ENCODE measurements at places on chromosomes 1 and 21. TPM values are rescaled to one million over a fixed set of nuclear protein-coding genes. Genes with fewer than 3 reads are reported as not detected.

DNA sequence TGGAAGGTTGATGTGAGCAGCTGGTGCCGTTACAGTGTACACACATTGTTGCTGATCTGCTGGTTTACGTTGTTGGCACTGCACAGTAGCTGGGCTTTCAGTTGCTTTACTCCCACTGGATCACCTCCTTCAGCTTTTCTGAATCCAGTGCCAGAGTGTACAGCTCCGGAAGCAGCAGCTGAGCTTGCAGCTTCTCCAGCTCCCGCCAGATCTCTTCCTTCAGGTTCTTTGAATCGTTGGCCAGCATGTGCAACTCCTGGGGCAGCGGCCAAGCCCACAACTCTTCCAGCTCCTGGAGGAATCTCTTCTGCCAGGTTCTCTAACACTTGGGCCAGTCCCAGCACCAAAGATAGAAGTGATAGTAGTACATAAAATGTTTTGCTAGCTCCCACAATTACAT, 149.7 kb upstream of the RRP15 start:
- H3K4me3 ChIP-seq = no peak overlapping the region
- no peaks in the 10 kb centered on the region for H3K27me3 ChIP-seq
- no peak for DNase-seq
- H3K36me3 ChIP-seq = peaks cover 4% of the 10 kb centered on the region
- H3K27ac ChIP-seq = no peak overlapping the region

- H3K4me1 ChIP-seq = peaks cover 8% of the 10 kb centered on the region
- no peak for DNase-seq
- H3K27ac ChIP-seq = no peak overlapping the region
- H3K36me3 ChIP-seq = no peaks in the 10 kb centered on the region
- no peak overlapping the region for H3K4me3 ChIP-seq
Measured at GRCh38 chr21:45639206-45640000, 4.1 kb upstream of the PCBP3 start.

- H3K27me3 ChIP-seq = no peaks in the 10 kb centered on the region
- no peak for DNase-seq
- peak overlapping the region; percentile 77 for H3K4me3 ChIP-seq
- H3K27ac ChIP-seq = peak overlapping the region; percentile 79
Measured at GRCh38 chr1:42786097-42786496, 1.3 kb downstream of the TMEM269 start.

- peak within 1 kb of the TSS; percentile 94 for H3K4me3 ChIP-seq
- peak within 1 kb of the TSS; percentile 90 for H3K27ac ChIP-seq
- no peaks in the 10 kb centered on the region for H3K36me3 ChIP-seq
Measured at GRCh38 chr21:42218836-42219605, at the start of gene ABCG1. ABCG1 (plus strand) TSS chr21:42219140; CDS start chr21:42219263, 123 bp downstream.

- no peaks in the 10 kb centered on the region for H3K36me3 ChIP-seq
- no peak for DNase-seq
- H3K4me1 ChIP-seq = peaks cover 42% of the 10 kb centered on the region
- peaks cover 7% of the 10 kb centered on the region for H3K27me3 ChIP-seq
Measured at GRCh38 chr1:37692834-37693175, 489 bp downstream of the CDCA8 start.

- H3K27me3 ChIP-seq = no peaks in the 10 kb centered on the region
- H3K4me1 ChIP-seq = no peaks in the 10 kb centered on the region
- no peak for DNase-seq
- H3K27ac ChIP-seq = no peak overlapping the region
- no peak overlapping the region for H3K4me3 ChIP-seq
Measured at GRCh38 chr1:177448036-177448615, 277.4 kb downstream of the BRINP2 start.

DNA sequence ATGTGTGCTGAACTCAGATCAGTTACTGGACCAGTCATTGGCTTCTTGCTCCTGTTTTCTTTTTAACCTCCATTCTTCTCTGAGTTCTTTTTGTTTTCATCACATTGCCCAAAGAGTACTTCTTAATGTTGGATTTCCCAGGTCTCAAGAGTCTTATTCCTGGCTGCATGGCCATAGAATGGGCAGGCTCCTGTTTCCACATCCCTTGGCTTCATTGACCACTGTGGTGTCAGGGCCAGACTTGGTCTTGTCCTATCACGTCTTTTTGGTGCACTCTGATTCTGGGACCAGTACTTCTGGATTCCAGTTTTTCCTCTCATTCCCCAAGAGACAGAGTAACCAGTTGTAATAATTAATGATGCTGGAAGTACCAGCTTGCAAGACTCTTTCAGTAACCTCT, 41.8 kb downstream of the MRPS6 start:
- no peaks in the 10 kb centered on the region for H3K36me3 ChIP-seq
- DNase-seq = no peak
- peaks cover 53% of the 10 kb centered on the region for H3K4me1 ChIP-seq
- H3K27ac ChIP-seq = no peak overlapping the region

- no peak for DNase-seq
- H3K4me1 ChIP-seq = no peaks in the 10 kb centered on the region
Measured at GRCh38 chr1:42427240-42427639, 28.6 kb downstream of the ZMYND12 start.

DNA sequence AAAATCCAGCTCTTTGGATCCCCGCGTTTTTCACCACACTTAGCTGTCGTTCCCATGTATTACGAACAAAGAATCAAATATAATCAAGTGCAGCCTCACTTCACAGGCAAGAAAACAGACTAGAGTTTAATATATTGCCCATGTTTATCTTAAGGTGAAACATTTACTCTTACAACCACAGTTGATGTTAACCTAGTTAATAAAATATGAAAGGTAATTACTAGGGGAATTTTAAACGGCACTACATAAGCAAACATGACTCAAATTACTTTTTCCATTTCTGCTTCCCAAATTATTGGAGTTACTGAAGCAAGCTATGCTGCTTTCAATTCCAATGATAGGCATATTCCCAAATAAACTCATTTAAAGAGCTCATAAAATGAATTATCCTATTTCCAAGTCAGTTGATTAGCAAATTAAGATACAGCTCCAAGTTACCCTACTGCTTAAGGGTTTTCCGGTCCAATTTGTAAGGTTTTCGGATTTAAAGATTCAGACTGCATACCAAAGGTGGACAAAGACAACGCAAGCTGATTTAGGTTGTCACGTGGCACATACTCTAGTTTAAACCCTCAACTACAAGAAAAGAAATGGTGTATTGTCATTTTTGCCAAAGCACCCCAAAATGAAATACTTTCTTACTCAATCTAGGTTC, 5.9 kb downstream of the COX20 start:
- H3K4me1 ChIP-seq = peaks cover 77% of the 10 kb centered on the region
- peaks cover 8% of the 10 kb centered on the region for H3K36me3 ChIP-seq
- H3K27me3 ChIP-seq = no peaks in the 10 kb centered on the region

- H3K36me3 ChIP-seq = no peaks in the 10 kb centered on the region
- no peak for DNase-seq
- H3K27me3 ChIP-seq = no peaks in the 10 kb centered on the region
Measured at GRCh38 chr21:19590044-19590443, 1186.5 kb upstream of the TMPRSS15 start.

DNA sequence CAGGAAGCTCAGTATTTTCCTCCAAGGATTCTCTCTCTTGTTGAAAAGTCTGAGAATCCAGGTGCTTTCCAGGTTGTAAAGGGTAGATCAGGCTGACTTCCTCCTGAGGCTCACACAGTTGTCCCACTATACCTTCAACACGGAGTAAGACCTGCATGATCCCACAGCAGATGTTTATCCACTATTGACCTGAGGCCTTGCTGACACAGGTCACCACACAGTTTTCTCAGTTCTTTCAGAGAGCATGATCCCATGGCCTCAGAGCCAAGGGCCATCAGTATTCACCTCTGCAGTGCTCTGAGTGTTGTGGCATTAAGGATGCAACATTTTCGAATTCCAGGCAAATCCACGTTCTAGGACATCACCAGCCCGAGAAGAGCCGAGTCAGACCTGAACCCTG, 60.5 kb upstream of the ABCD3 start:
- H3K36me3 ChIP-seq = no peaks in the 10 kb centered on the region
- H3K27me3 ChIP-seq = no peaks in the 10 kb centered on the region
- no peaks in the 10 kb centered on the region for H3K4me1 ChIP-seq
- H3K27ac ChIP-seq = no peak overlapping the region
- no peak for DNase-seq

DNA sequence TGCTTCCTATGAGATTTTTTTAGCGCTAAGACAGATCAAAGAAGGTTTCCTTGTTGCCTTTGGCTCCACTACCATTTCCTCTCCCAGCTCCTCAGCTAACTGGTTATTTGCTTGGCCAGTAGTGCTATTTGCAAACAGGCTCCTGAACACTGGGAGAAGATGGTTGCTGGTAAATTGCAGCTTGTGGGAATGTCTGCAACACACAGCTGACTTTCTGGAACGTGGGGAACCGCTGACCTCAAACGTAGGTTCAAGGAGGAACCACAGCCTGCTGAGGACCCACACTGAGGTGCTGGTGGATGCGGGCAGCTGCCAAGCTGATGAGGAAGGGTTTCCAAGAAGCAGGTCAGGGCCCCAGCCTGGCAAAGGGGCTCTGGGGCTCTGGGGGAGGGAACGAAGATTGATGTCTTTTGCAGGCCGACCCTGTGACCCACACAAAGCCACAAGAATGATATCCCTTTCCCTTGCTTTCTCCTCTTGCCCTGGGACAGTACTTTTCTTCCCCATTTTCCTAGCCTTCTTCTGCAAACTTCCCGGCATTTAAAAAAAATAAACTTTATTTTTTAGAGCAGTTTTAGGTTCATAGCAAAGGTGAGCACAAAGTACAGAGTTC, 24.8 kb downstream of the GNG4 start:
- no peaks in the 10 kb centered on the region for H3K36me3 ChIP-seq
- no peaks in the 10 kb centered on the region for H3K4me1 ChIP-seq
- DNase-seq = no peak
- H3K27me3 ChIP-seq = peaks cover 1% of the 10 kb centered on the region

DNA sequence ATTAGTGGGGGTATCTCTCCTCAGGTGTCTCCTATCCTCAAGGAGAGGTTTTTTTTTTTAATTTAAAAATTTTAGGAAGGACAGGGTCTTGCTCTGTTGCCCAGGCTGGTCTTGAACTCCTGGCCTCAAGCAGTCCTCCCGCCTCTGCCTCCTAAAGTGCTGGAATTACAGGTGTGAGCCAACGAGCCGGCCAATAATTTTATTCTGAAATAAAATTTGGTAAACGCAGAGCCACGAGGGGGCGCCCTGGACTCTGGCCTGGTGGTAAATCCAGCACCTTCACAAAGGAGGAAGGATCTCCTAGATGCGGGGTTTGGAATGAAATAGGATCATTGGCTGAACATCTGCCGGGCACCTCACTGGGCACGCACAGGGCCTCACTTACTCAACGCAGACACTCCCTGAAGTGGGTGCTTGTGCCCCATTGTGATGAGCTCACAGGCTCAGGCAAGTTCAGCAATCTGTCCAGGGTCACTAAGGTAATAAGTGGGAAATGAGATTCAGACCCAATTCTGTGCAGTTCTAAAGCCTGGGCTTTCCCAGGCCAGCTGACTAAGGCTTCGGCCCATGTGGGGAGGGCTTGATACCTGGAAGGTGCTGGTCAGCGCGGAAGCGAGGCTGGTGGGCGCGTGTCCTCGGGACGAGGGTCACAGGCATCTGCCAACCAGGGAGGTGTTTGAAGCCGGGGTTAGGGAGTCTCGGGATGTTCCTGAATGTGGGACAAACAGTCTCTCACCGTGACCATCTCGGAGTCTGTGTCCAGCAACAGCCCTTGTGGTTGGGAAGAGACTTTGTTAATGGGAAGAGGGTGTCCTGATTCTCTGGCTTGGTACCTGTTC, 32.7 kb upstream of the ETV3 start:
- no peak for DNase-seq
- H3K27ac ChIP-seq = no peak overlapping the region
- H3K4me3 ChIP-seq = no peak overlapping the region
- H3K27me3 ChIP-seq = peaks cover 2% of the 10 kb centered on the region
- no peaks in the 10 kb centered on the region for H3K4me1 ChIP-seq
- H3K36me3 ChIP-seq = no peaks in the 10 kb centered on the region

- no peaks in the 10 kb centered on the region for H3K36me3 ChIP-seq
- H3K4me1 ChIP-seq = no peaks in the 10 kb centered on the region
- H3K27me3 ChIP-seq = no peaks in the 10 kb centered on the region
- no peak overlapping the region for H3K27ac ChIP-seq
- H3K4me3 ChIP-seq = no peak overlapping the region
Measured at GRCh38 chr1:69038379-69038778, 529.3 kb upstream of the LRRC7 start.

DNA sequence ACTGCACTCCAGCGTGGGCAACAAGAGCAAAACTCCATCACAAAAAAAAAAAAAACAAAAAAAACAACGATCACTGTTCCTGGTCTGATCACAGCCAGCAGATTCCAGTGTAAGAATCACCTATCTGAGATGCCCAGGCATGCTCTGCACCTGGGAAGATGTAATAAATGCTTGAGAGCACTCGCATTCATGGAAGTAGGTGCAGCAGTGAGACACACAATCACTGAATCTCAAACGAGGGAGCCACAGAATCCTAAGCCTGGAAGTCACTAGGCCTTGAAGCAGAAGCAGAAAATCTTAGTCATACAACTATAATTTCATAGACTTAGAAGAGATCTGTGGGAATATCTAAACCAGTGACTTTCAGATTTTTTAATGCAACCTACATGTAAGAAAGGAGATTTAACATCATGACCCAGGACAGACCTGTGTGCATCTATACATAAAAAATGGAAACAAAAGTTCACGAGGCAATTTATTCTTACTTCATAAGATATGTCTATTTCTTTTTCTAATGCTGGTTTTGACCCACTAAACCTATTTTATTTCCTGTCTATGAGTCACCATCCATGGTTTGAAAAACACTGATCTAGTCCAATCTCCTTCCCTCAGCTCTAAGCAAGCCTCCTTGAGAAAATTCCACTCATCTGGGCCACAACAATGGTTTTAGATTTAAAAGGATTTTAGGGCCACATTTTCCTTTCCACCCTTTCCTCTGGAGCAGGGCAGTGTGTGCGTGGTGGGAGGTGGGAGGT, 30.4 kb downstream of the RIMS3 start:
- H3K4me3 ChIP-seq = no peak overlapping the region
- H3K36me3 ChIP-seq = no peaks in the 10 kb centered on the region
- peaks cover 5% of the 10 kb centered on the region for H3K4me1 ChIP-seq
- no peaks in the 10 kb centered on the region for H3K27me3 ChIP-seq

Gene DRAXIN
- polyA plus RNA-seq = 0.94 TPM

Gene TRIM45
- not detected for polyA plus RNA-seq

Gene TPTE
- polyA plus RNA-seq = not detected

Gene F3
- not detected for polyA plus RNA-seq

Gene PTPRC
- 1,490 TPM for polyA plus RNA-seq

Gene CTSK
- polyA plus RNA-seq = 1.1 TPM

Gene KCNC4
- polyA plus RNA-seq = 0.47 TPM

Gene GBP7
- polyA plus RNA-seq = not detected

All from immature natural killer cell (primary cell).